CD8-positive, alpha-beta memory T cell (primary cell): ENCODE measurements at places on chromosomes 6 and 20. TPM values are rescaled to one million over a fixed set of nuclear protein-coding genes. Genes with fewer than 3 reads are reported as not detected.
A peak's percentile ranks its signal among the peaks of the same experiment; 100 is the strongest.

DNA sequence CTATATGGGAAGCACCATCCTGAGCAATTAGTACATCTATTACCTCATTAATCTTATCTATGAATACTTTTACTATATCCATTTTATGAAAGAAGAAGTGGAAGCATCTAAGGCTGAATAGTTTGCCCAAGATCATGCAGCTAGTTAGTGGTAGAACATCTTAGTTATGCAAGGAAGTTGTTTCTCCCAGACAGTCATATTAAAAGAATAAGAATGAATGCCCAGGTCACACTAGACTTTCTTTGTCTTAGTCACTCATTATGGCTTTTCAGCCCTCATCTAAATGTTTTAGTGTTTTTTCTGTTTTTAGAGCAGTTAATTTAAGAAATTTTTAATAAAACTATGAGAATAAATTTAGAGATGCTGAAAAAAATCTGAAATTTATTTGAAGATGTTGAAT, 517.5 kb downstream of the CDKAL1 start:
- no peak overlapping the region for H3K4me3 ChIP-seq
- no peaks in the 10 kb centered on the region for H3K36me3 ChIP-seq
- no peaks in the 10 kb centered on the region for H3K4me1 ChIP-seq
- no peak overlapping the region for H3K27ac ChIP-seq

DNA sequence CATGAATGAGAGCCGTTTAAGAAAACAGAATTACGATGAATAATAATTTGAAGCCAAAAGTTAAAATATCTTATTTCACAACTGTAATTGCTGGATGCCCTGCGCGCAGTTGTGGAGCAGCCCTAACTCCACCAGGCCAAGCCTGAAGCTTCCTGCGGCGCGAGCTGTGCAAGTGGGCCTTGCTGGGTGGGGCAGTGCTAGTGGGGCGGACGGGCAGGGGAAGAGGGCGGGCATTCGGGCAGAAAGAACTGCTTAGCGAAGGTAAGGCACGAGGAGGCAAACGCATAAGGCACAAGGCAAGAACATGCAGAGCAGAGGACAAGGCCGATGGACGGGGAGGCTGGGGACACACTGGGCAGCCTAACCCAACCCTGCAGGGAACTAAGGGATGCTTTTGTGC, 2.3 kb downstream of the HLA-DQB2 start:
- H3K27ac ChIP-seq, result no peak overlapping the region
- DNase-seq, result no peak
- no peak overlapping the region for H3K4me3 ChIP-seq
- H3K4me1 ChIP-seq, result no peaks in the 10 kb centered on the region
- H3K27me3 ChIP-seq, result peaks cover 11% of the 10 kb centered on the region

GRCh38 chr6:169094552-169094950, 159.1 kb downstream of the THBS2 start:
- H3K27me3 ChIP-seq, result no peaks in the 10 kb centered on the region
- no peak overlapping the region for H3K4me3 ChIP-seq
- H3K4me1 ChIP-seq, result no peaks in the 10 kb centered on the region
- no peaks in the 10 kb centered on the region for H3K36me3 ChIP-seq

- H3K4me3 ChIP-seq, result no peak overlapping the region
- H3K27me3 ChIP-seq, result no peaks in the 10 kb centered on the region
- H3K36me3 ChIP-seq, result no peaks in the 10 kb centered on the region
- DNase-seq, result no peak
- H3K4me1 ChIP-seq, result peaks cover 48% of the 10 kb centered on the region
These were observed 16.1 kb upstream of the LMBRD1 start for GRCh38 chr6:69812746-69813427.

DNA sequence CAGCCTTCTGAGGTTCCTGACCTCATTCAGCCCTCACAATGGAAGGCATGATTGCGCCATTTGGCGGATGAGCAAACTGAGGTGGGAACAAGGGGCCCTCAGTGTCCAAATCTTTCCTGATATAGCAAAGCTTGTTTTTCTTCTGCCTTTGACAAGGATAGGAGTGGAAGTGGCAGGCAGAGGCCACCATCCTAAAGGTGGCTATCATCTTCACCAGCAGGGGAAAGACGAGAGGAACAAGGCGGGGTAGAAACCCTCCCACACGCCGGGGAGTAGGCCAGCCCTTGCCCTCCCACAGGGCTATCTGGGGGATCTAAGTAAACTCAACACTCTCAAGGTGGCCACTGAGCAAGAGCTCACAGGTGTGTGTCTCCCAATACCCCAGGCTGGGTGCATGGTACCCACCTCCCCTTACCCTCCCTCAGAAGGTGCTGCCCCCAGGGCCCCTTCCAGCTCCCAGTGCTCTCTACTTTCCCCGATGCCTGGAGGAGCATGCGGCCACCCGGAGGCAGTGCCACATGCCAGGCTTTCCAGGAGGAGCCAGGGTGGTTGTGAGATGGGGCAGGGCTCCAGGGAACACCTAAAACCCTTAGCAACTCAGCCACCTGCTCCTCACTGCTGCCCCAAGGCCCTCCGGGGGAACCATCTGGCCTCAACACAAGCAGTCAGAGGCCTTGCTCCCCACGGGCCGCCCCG, 11.2 kb downstream of the SPDEF start:
- H3K4me1 ChIP-seq, result no peaks in the 10 kb centered on the region
- H3K27ac ChIP-seq, result no peak overlapping the region
- no peaks in the 10 kb centered on the region for H3K27me3 ChIP-seq

DNA sequence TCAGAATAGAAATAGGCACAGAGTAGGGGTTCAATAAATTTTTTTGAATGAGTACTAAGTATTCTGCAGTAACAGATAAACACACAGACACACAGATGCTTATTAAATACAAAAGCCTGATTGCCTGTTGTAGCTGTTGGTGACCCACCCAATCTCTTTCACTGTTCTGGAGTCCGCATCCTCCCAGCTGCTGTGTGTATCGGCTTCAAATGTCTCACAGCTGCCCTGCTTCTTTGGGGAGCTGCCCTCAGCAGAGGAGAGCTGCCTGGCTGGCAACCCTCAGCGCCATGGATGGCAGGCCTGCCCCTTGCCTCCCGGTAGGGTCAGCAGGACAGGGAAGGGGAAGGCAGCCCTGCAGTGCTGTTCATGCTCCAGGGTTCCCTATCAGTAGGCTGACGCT, 85.9 kb upstream of the PRND start:
- no peak overlapping the region for H3K4me3 ChIP-seq
- DNase-seq, result no peak
- H3K27ac ChIP-seq, result no peak overlapping the region

- DNase-seq, result no peak
- no peak overlapping the region for H3K27ac ChIP-seq
- H3K27me3 ChIP-seq, result no peaks in the 10 kb centered on the region
These were observed 36.9 kb downstream of the MCM8 start for GRCh38 chr20:5987383-5987782.

GRCh38 chr6:111709615-111710398, 104.1 kb upstream of the TRAF3IP2 start:
- no peaks in the 10 kb centered on the region for H3K27me3 ChIP-seq
- no peak overlapping the region for H3K27ac ChIP-seq
- H3K4me1 ChIP-seq, result peaks cover 55% of the 10 kb centered on the region
- no peak overlapping the region for H3K4me3 ChIP-seq
- DNase-seq, result peak; percentile 53

GRCh38 chr6:32369660-32370059, 2.0 kb downstream of the TSBP1 start:
- H3K4me3 ChIP-seq, result no peak overlapping the region
- no peaks in the 10 kb centered on the region for H3K4me1 ChIP-seq
- H3K27ac ChIP-seq, result no peak overlapping the region
- no peak for DNase-seq
- peaks cover 5% of the 10 kb centered on the region for H3K27me3 ChIP-seq

DNA sequence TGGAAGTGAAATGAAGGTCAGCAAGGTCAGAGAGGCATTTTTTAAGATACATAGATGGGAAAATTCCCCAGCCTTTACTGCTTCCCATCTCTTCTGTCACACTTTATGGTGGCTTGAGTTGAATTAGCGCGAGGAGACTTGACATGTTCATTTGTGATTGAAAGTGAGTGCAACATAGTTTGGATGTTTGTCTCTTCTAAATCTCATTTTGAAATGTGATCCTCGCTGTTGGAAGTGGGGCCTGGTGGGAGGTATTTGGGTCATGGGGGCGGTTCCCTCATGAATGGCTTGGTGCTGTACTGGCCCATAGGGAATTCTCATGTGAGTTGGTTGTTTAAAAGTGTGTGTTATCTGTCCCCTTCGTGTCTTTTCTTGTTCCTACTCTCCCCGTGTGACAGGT, 237.2 kb downstream of the CDKAL1 start:
- DNase-seq, result no peak
- H3K4me3 ChIP-seq, result no peak overlapping the region
- H3K4me1 ChIP-seq, result no peaks in the 10 kb centered on the region
- no peak overlapping the region for H3K27ac ChIP-seq
- no peaks in the 10 kb centered on the region for H3K27me3 ChIP-seq
- H3K36me3 ChIP-seq, result no peaks in the 10 kb centered on the region

- H3K36me3 ChIP-seq, result no peaks in the 10 kb centered on the region
- DNase-seq, result no peak
- H3K27ac ChIP-seq, result no peak overlapping the region
- no peaks in the 10 kb centered on the region for H3K4me1 ChIP-seq
- H3K4me3 ChIP-seq, result no peak overlapping the region
These were observed 47.7 kb downstream of the COL19A1 start for GRCh38 chr6:69914015-69914485.

GRCh38 chr6:108557494-108558371, 3.0 kb upstream of the FOXO3 start:
- H3K36me3 ChIP-seq, result no peaks in the 10 kb centered on the region
- H3K4me3 ChIP-seq, result peak overlapping the region; percentile 89
- peak overlapping the region; percentile 99 for H3K27ac ChIP-seq

GINS1 gene
- 31.2 TPM for total RNA-seq

ALDH8A1 gene
- 0.82 TPM for total RNA-seq

FOXC1 gene
- not detected for total RNA-seq

GCNT2 gene
- 1.3 TPM for total RNA-seq

TBC1D7 gene
- total RNA-seq, result 21.8 TPM

CST2 gene
- not detected for total RNA-seq
